ENCODE measurements at places on chromosomes 5 and 9.

DNA sequence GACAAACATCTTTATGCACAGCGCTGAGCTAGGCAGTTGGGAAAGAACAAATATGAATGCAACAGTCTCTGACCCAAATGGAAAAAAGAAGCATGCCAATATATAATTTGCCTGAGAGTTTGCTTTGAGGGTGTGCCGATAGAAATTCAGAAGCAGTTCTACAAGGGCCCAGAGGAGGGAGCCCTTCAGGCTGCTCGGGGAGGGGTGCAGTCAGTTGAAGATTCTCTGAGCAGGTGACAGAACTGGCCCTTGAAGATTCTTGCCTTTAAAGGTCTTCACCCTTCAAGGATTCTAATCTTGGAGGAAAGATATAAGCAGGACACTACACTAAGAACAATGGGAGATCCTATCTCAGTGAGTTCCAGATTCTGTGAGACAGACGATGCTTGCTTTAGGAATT, 3.7 kb upstream of the PAPPA start:
- no peak for DNase-seq

GRCh38 chr9:37784291-37784615, 611 bp downstream of the EXOSC3 start:
- no peak for DNase-seq

DNA sequence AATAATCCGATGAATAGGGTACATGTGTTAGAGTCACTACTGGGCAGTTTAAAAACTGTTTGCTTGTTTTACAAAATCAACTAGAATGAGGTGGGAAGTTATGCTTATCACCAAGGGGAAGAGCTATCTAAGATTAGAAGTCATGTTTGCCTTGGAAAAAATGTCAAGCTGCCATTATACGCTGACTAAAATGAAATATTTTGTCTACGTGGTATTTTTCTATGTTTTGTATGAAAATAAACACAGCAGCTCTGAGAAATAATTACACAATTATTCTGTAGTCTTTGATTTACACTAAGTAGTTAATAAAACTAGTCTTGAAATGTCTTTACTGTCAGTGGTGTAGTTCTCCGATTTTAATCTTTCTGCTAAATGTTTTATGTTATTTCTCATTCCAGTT, 241.9 kb upstream of the TARS1 start:
- no peak for DNase-seq

GRCh38 chr9:5015934-5016333, 30.9 kb downstream of the JAK2 start:
- DNase-seq: no peak

GRCh38 chr5:137342764-137343163, 156.4 kb downstream of the SPOCK1 start:
- DNase-seq: no peak

GRCh38 chr5:173915310-173916014, 27.3 kb downstream of the CPEB4 start:
- no peak for DNase-seq

- no peak for DNase-seq
Measured at GRCh38 chr5:170306381-170306831, 8.8 kb upstream of the LCP2 start.

- DNase-seq: no peak
Measured at GRCh38 chr5:133347039-133347438, 265.3 kb downstream of the FSTL4 start.

- DNase-seq: no peak
Measured at GRCh38 chr5:75052192-75053053, at the start of gene GCNT4. Gene GCNT4, minus strand, starts transcription at chr5:75052558. Its CDS starts 22,521 bp downstream, at chr5:75030037.

- no peak for DNase-seq
Measured at GRCh38 chr9:16052757-16053530, 500.1 kb downstream of the CCDC171 start.

GRCh38 chr5:37816883-37817282, 23.0 kb downstream of the GDNF start:
- DNase-seq: no peak

GRCh38 chr5:115947260-115947659, 15.0 kb upstream of the LVRN start:
- DNase-seq: no peak

- DNase-seq: no peak
Measured at GRCh38 chr9:70352356-70352755, 62.1 kb downstream of the KLF9 start.

DNA sequence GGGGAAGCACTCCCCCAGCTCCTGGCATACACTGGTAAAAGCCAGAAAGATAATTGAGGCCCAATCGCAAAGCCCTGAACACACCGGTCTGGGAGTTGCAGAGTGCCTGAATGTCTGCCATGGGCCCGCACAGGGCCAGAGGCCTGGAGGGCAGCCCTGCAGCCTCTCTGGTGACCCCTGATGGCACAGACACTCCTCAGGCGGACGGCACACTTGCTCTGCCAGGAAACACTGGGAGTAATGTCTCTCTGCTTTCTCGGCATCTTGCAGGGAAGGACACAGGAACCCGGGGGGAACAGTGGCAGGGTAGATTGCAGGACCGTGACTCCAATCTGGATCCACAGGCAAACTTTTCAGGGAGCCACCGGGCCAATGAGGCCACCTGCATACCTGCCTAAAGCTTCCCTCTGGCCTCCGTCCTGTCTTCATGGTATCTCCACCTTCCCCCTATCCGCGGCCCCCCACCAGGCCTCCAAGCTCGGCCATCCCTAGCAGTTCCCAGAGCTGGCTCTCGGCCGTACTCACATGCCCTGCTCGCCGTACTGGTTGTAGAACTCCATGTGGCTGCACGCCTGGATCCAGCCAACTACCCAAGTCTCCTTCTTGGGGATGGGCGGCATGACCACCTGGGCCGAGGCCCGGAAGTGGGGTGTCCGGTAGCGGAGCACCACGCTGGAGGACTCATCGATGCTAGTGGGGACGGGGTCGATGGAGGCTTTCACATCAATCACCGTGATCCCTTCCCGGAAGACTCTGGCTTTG, 797 bp downstream of the FAM78A start:
- DNase-seq: no peak

DNA sequence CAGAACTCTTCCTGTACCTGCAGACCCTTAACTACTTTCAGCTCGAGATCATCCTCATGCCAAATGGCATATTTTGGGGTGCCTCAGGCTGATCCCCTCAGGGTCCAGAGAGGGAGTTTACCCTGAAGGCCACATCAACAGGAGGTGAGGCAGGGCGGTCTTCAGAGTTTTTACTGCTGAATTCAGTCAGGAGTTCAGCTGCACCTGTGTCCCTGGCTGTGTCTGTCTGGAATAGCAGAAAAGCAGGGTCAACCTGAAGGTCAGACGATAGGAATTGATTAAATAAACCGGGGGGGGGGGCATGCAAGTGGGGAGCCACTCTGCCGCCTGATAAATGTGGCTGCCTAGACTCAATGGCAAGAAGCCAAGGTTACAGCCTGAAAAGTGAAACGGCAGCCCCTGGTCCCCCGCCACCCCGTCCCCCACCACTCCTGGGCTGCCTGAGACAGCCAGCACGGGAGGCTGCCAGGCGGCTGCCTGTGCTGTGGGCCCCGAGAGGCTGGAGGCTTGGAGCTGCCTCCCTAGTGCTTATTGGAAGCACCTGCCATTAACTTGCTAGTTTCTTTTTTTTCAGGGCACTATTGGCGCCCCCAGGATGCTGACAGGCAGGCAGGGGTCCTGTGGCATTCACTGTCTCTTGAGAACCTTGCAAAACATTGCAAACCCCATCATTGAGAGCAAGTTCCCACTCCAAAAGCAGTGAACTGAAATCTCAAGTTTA, 182.7 kb upstream of the PPP1R26 start:
- no peak for DNase-seq

DNA sequence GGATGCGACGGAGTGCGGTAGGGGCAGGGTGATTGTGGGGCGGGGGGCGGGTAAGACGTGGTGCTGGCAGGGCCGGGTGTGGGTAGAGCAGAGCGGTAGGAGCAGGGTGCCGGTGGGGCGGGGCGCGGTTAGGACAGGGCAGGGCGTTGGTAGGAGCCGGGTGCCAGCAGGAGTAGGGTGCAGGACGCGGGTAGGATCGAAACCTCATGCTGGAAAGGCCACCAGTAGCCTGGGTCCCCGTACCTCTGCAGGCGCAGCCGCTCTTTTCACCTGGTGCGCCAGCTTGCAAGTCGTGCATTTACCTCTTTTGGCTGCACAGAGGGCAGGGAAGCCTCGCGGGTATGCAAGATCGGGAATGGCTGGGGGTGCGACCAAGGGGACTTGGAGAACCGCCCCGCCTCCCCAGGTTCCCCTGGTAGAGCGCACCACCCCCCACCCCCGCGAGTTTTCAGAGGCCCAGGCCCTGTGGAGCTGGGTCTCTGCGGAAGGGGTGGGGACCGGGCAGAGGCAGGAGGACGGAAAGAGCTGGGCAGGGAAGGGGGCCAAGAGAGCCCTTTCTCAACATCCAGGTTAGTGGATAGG, 104.8 kb upstream of the SIMC1 start:
- no peak for DNase-seq

- no peak for DNase-seq
Measured at GRCh38 chr5:120108586-120109248, 355.4 kb upstream of the PRR16 start.
